ENCODE measurements at places on chromosomes 5 and 9.

DNA sequence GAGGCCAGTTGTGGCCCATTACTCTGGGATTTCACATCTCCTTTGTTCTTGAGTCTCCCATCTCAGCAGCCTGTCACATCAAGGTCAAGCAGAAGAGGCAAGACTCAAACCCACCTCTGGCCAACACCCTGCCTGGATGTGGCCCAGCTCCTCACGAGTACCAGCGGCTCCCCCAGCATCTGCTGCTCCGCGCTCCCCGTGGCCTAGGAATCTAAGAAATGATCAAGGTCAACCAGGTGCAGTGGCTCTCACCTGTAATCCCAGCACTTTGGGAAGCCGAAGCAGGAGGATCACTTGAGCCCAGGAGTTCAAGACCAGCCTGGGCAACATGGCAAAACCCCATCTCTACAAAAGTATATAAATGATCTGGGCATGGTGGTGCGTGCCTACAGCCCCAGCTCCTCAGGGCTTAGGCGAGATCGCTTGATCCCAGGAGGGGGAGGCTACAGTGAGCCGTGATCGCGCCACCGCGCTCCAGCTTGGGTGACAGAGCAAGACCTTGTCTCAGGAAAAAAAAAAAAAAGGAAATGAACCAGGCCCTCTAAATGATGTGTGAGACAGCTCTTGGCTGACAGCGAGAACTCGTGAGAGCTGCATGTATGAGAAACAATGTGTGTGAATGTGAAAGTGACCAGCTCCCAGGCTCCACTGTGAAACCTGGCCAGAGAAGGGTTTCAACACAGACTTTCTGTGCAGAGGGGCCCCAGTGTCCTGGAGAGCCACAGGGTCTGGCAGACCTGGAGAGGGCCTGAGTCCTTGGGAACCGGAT, 61.6 kb upstream of the ANGPTL2 start:
- peak; percentile 82 for DNase-seq

DNA sequence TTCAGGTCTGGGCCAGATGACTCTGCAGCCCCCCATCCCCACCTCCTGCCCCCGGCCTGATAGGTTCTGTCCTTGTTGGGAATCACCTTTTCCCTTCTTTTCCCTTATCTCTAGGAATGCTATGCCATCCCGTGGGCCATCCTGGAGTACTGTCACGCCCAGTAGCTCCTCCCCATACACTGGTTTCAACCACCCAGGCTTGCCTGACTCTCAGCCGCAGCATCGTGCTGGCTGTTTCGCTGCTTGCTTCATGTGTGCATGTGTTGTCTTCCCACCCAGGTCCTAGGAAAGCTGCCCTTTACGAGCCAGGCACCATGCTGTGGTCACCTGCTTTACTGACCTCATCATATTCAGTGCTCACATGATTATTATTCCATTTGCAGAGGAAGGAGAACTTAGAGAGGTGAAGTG, 71.8 kb downstream of the ANGPTL2 start:
- peak; percentile 55 for DNase-seq

GRCh38 chr5:68329554-68330255, 114.1 kb downstream of the PIK3R1 start:
- DNase-seq = no peak

- DNase-seq = peak; percentile 52
These were observed 14.4 kb downstream of the CKMT2 start for GRCh38 chr5:81247441-81247972.

DNA sequence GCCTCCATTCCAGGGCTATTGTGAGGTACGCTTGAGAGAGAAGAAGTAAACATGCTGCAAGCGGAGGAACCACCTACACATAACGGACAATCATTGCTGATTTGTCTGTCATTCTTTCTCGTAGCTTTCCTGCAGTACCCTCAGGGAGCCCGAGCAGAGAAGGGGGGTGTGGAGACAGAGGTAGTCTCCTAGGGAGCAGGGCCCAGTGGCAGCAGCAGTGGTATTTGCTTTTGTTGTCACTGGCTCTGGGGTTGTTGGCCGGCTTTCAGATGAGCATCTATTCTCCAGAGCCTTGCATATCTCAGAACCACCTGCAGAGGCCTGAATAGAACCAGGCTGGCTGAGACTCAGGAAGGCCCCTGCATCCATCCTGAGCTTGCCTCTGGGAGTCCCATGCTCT, 19.9 kb downstream of the ENHO start:
- no peak for DNase-seq

GRCh38 chr9:130450344-130451003, 5.7 kb downstream of the ASS1 start:
- no peak for DNase-seq

DNA sequence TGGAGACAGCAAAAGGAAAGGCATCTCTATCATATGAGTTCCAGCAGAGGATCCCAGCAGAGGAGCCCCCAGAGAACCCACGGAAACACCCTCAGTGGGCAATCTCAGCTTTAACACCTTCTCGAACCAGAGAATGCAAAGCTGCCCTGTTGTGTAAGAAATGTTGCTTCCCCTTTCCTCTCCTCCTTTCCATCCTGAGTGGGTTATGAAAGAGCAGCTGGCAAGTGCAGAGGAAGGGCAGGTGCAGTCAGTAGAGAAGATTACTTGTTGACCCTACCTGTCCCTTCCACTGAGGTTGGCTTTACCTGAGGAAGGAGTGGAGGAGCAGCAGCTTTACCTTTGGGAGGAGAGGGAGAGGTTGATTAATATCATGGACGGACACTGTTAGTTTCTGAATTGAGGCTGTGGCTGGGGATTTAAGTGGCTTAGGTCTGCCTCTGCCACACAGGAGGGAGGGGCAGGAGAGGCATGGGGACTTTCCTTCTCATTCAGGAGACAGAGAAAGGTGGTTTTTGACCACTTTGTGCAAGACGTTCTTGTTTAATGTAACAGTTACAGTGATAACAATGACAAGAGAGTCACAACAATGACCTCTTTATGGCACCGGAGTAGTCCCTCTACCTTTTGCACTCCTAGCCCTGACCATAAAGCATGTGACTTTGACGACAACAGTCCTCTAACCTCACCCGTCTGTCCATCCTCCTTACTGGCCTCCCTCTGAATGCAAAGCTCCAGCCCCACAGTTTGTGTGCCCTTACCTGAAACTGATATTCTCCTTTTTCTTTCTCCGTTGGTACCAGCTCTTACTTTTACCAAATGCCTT, 254.8 kb downstream of the NSG2 start:
- no peak for DNase-seq

GRCh38 chr9:125843646-125844045, 96.5 kb downstream of the PBX3 start:
- no peak for DNase-seq

DNA sequence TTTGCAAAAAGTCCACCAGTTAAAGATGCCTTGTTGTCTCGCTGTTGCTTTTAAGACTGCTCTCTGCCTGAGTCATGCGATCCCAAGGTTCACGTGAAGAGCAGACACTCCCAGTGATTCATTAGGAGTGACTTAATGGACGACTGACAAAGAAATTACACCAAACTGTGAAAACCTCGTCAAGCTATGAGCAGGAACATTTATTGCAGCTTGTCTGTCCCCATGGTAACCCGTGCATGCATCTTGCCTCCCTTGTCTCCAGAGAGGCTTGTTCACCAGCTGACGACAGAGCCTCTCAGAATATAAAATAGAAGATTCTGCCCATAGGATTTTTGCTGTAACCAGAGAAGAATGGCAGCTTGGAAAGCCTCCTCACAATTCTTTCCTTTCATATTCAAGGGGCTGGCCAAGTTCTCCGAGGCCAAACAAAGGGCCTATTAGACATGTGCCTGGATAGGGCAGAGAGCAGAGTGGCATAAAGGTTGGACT, 352.7 kb downstream of the SPOCK1 start:
- no peak for DNase-seq

- no peak for DNase-seq
These were observed 2.1 kb upstream of the HMGCS1 start for GRCh38 chr5:43315263-43315662.

GRCh38 chr5:172799416-172799815, 28.4 kb upstream of the DUSP1 start:
- no peak for DNase-seq

DNA sequence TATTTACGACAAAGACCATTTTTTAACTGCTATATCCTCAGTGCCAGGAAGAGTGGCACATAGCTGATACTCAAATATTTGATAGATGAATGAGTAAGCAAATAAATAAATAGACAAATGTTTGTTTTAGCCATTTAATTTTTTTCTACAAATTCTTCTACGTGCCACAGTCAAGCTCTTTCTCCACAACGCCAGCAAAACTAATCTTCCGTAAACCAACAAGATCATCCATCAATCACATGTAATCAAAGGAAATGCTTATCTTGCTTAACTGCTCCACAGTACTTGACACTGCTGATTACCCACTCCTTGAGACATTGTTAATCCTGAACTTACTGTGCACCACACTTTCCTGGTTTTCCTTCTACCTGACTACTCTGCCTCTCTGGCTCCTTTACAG, 136.7 kb downstream of the EDIL3 start:
- DNase-seq = no peak

DNA sequence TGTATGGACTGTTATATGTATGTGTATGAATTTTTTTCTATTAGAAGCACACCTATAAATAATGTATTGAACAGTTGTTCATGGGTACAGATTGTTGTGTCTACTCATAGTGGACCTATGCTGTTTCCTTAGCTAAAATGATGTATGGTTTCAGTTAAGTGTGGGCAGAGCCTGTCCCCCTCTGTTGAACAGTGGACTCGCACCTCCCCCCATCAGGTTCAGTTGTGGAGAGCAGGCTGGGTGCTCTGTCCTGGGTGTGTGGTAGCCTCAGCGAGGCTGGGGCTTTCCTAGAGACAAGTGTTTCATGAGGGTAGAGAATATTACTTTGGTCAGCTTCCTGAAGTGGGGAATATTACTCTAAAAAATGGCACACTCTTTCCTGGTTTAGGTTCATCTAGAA, 47.4 kb upstream of the LRRTM2 start:
- DNase-seq = no peak

- no peak for DNase-seq
These were observed 719.2 kb upstream of the CTNND2 start for GRCh38 chr5:12623408-12623807.

- peak; percentile 73 for DNase-seq
These were observed at the start of gene GPX3 for GRCh38 chr5:151020304-151021110. TSS of gene GPX3 (plus strand) at chr5:151020591. CDS start at chr5:151020655, 64 bp downstream.

DNA sequence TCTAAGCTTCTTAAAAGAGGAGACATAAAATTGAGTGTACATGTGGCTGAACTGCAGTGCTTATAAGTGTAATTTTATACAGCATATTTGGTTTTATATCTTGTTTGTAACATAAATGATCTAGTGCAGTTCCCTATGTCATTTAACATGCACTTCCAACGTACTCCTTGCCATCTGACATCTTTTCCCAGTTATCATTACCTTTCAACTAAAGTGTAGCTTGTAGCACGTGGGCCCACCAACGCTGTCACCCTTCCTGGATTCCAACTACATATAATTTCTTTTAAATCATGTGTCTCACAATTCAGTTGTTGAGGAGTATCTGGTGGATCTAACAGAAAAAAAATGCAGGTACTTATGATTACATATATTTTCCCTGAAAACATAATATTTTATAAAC, 50.1 kb downstream of the LIFR start:
- DNase-seq = no peak

DNA sequence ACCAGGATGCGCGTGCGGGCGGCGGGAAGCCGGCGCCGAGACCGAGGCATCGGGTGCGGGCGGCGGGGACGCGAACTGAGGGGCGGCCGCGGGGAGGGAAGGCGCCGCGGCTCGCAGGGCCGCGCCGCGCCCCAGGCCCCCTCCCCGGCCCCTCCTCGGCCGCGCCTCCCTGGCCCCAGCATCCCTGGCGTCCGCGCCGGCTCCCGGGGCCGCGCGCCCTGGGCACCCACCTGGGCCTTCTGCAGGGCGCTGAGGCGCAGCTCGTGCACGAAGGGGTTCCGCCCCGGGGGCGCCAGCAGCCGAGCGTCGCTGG, 324 bp downstream of the LPCAT1 start:
- no peak for DNase-seq

DNA sequence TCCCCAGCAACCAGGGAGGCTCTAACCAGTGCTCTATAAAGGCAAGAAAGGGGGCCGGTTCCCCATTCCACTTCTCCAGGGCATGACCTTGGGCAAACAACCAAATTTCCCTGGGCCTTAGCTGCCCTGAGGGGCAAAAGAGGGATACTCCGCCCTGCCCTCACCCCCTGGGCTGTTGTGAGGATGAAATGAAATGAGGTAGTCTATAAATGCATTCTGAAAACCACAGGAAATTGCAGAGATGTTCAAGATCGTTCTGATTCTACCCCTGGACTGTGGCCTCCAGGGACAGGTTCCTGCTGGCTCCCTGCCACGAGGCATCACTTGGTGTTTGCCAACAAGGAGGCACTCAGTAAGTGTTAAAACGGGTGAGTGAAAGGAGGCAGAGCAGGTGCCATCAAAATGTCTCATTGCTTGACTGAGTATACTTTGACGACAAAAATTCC, 5.7 kb downstream of the RAPGEF1 start:
- no peak for DNase-seq

DNA sequence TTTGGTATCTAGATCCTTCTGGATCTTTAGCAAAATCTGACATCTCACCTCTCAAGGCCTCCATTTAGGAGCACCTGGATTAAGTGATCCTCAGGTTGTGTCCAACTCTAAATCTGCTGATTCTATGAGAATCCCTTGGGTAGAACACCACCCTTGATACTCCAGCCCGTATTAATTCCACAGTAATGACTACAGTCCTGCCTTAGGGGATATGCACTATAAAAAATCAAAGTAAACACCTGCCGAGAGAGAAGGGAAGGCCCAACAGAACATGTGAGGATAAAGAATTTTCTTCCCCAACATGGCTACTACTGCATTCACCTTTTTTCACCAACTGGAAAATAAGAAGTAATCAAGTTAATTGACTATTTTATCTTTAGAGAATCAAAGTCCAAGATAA, 27.6 kb downstream of the DAP start:
- DNase-seq = no peak

GRCh38 chr5:25091921-25092320, 447.1 kb upstream of the CDH10 start:
- no peak for DNase-seq

DNA sequence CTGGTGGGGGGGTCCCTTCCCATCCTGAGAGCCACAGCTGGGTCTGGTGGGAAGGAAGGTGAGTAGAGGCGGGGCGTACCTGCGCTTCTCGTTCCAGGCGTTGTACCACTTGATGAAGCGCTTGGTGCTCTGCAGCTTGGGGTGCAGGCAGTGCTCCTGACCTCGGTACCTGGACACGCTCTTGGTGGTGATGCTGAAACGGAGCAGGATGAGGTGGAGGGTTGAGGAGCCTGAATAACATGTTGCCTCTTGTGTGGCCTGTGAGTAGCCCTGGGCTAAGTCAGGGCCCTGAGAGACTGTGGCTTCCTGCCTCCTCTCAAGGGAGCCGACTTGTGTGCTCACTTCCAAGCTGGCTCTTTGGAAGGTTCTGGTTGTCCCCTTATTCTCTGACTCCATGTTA, 4.3 kb downstream of the CXCL14 start:
- DNase-seq = no peak

- peak; percentile 96 for DNase-seq
These were observed at the start of gene ELAVL2 for GRCh38 chr9:23826120-23826629. TSS of gene ELAVL2 (minus strand) at chr9:23826240. CDS start at chr9:23762234, 64,006 bp downstream.

- DNase-seq = peak; percentile 79
These were observed 9.7 kb upstream of the SLC25A51 start for GRCh38 chr9:37913480-37914153.

GRCh38 chr5:120958877-120959485, 494.9 kb downstream of the PRR16 start:
- DNase-seq = no peak

GRCh38 chr5:135824541-135825041, 9.9 kb upstream of the SLC25A48 start:
- no peak for DNase-seq

- DNase-seq = no peak
These were observed 192.7 kb downstream of the FANCC start for GRCh38 chr9:95124582-95125367.
